ENCODE measurements at places on chromosomes 2 and 18.

DNA sequence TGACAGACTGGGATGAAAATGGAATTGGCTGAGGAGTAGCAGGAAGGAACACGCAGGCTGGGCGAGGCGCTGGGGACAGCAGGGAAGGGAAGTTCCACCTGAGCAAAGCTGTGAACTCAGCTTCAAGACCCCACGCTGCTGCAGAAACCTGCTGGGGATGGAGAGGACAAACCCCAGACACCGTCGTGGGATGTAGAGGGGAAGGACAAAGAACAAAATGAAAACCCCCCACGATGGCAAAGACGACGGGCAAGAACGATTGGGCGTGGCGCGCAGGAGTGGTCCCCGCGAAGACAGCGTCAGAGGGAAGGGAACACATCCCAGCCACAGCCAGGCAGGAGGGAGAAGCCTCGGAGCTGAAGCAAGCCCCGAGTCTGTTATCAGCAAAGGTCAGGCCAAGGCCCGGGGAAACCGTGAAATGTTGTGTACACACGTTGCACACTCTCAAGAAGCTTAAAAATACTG lies 222.9 kb downstream of the NDUFA10 start:
- no peak for DNase-seq

- DNase-seq, result no peak
These were observed 219.0 kb downstream of the ANAPC1 start for GRCh38 chr2:111665011-111665410.

DNA sequence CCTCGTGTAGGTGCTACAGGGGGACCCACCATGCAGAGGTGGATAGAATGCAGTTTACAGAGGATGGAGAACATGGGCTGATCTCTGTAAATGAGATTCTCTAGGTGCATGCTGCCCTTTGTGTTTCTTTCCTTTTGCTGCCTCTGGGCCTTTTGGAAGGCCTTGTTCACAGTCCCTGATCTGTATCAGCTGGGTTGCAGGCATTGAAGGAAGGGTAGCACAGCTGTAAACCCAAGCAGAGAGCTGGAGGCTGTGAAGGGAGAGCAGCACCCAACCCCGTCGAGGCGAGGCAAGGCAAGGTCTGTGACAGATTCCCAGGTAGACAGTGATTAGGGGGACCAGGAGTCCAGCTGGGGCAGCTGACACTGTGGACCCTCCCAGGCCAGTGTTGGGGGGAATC lies 56.1 kb upstream of the SOS1 start:
- no peak for DNase-seq

- no peak for DNase-seq
These were observed 601.2 kb downstream of the LRP1B start for GRCh38 chr2:141529659-141530058.

DNA sequence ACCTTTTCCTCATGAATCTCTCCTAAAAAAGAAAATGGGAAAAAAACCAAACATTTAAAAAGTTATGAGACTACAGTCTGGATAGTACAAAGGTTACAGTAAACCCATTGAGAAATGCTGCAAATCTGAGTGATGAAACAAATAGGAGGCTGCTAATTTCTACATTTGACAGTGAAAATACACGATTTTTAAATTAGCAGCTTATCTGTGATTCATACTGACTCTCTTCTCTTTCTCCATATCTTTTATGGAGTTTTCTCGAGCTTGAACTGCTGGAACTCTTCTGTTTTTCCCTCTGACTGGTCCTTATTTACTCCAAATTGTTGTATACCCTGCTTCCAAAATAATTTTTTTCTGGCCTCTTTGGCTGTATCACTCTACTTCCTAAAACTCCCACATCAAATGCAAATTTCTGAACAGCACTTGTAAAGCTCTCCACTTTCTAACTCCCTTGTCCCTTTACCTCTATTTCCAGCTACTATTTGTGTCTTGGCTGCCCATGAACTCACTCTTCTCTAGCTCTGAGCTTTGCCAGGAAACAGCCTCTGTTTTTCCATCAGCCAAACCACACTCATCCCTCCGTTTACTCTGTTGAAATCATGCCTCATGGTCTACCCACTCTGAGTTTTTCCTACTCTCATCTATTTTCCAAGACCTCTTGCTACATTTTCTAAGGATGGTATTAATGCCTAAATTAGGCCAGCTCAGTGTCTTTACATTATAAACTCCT lies 73.7 kb downstream of the RBMS1 start:
- no peak for DNase-seq

- DNase-seq, result peak; percentile 57
These were observed 7.0 kb downstream of the EIF2AK2 start for GRCh38 chr2:37149626-37150322.

- DNase-seq, result no peak
These were observed 24.7 kb downstream of the PNPT1 start for GRCh38 chr2:55668956-55669355.

- no peak for DNase-seq
These were observed 293.8 kb upstream of the SLC14A2 start for GRCh38 chr18:45321520-45321919.

DNA sequence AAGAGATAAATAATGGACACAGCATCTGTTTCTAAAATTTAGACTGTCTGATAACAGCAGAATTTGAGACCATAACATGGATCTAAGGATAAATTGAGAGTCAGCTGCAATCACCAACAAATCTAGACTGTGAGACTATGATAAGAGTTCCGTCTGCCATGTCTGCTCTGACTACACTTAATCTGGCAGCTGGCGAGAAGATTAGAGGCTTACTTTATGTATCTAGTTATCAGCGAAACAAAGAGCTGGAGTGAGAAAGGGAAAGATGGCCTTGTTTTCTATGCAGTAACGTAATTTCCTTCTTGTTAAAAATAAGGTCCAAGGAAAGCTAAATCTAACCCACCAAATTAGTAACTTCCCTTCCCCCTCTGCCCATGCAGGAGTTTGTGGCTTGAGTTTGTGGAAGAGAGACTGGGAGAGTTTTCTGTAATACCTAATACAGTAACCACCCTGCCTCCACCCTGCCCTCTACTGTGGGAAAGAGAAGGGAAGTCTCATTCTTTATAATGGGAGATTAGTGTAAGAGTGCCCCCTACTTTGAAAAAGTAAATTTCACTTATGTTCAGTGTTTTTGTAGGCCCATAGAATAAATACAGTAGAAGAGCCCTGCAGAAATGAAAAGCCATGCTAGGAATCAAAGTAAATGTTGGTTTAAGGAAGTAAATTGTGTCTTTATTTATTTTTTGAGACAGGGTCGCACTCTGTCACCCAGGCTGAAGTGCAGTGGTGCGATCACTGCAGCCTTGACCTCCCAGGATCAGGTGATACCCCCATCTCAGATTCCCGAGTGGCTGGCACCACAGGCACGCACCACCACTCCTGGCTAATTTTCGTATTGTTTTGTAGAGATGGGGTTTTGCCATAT lies 27.5 kb downstream of the EML4 start:
- DNase-seq, result peak; percentile 39

DNA sequence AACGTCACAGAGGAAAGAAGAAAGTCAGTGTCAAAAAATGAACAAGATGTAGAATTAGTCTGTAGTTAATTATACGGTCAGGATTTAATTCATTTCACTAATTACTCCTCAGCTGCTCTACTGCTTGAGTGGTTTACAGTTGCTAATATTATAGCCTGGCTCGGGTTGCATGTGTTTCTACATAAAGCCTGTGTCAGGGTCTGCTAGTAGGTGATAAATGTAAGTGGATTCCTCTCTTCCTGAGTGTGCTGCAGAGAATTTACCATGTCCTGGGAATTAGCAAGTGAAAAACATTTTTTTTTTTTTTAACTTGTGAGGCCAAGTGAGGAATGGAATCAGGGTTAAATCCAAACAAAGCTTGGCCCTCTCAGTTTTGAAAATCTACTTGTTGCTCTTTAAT lies 622.6 kb downstream of the EPHA4 start:
- DNase-seq, result no peak

- DNase-seq, result peak; percentile 73
These were observed 230.2 kb upstream of the TNP1 start for GRCh38 chr2:217090024-217090473.

GRCh38 chr2:105787376-105788318 lies 42.9 kb downstream of the NCK2 start:
- DNase-seq, result peak; percentile 77

DNA sequence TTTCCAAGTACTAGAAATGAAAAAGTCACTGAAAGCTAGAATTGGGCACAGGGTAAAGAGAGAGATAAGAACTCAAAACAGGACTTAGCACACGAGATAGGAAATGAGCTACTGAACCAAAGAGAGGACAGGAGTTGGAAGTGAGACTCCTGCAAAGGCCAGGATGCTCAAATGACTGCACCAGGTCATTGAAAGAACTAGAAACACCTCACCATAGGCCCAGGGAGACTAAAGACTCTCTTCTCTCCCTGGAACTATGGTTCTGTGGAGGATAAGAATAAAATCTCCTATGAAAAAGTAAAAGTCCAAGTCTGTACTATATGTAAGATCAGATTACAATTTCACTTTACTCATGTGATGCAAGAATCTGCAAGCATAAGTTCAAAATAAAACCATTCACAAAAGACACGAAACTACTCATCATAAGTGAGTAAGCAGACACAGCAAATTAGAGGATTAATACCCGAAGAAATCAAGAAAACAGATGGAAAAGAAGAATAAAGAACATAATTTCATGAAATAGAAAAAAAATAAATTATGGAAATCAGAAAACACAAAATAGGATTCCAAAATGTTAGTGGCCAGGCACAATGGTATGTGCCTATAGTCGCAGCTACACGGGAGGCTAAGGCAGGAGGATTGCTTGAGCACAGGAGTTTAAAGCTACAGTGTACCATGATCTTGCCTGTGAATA lies 6.5 kb downstream of the NBAS start:
- no peak for DNase-seq

GRCh38 chr2:230864122-230864604 lies 579 bp upstream of the ITM2C start:
- no peak for DNase-seq

DNA sequence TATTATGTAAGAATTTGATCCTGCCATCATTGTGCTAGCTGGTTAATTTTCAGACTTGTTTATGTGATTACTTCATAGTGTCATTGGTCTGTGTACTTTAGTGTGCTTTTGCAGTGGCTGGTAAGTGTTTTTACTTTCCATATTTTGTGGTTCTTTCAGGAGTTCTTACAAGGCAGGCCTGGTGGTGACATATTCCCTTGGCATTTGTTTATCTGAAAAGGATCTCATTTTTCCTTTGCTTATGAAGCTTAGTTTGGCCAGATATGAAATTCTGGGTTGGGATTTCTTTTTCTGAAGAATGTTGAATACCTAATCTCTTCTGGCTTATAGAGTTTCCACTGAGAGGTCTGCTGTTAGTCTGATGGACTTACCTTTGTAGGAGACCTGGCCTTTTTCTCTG lies 72.8 kb upstream of the MC4R start:
- DNase-seq, result no peak

DNA sequence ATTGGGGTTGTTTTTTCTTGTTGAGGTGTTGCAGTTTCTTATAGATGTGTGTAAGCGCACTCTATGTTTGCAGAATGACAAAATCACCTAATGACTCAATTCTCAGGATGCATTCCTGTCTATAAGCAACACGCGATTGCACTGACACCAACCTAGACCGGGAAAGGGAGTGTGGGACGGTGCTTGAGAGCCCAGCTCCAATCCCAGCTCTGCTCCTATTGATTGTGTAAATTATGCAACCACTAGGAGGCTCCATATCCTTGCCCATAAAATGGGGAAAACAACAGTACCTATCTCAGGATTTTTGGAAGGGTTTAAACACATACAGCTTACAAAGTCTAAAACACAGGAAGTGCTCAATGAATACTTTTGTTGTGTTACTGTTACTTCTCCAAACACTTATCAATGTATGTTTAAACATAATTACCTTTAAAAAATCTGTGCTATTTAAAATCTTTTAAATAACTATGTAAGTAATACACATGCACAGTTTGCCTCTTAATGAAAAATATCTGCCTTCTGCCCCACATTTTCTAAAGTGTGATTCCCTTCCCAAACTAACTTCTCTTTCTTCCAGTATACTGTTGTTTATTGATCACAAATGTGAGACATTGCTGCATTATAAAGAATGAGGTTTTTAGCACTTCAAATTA lies 132.5 kb downstream of the SPHKAP start:
- peak; percentile 13 for DNase-seq

DNA sequence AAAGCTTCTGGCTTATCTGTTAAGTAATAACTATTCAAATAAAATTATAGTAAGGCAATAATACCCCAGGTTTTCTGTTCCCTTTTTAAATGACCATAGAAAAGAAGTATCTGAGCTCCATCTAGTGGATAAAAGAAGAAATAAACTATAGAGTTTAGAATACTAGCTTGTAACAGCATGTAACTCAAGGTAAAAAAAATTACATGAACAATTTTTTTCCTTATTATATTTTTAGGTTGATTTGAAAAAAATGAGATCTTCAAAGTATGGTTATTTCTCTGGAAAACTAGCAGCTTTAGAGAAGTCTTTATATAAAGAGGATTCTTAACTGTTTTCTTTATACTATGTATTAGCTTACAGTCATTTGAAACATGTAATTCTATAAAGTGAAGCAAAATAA lies 58.1 kb downstream of the NCKAP1 start:
- DNase-seq, result peak; percentile 42

DNA sequence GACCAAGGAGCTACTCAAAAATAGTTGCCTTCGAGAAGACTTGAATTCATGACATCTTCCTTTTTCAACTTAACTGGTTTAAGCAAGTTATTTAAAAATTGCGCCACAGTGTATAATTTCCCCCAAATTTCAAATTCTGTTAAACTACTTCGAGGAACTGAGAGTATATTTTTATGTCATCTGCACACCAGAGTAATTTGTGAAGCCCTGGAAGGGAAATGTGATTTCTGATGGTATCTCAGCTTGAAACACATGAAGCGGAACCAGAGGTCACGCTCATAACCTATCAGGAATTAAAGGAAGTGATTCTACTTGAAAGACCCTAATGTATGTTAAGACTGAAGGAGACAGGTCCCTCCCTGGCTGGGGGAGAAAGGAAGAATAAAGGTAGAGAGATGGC lies 33.9 kb upstream of the DARS1 start:
- no peak for DNase-seq

GRCh38 chr2:232260075-232260474 lies 118.5 kb upstream of the ALPP start:
- no peak for DNase-seq

- DNase-seq, result peak; percentile 70
These were observed at the start of gene CDC42EP3 for GRCh38 chr2:37671009-37671815. Gene CDC42EP3, minus strand, starts transcription at chr2:37671642. Its CDS starts 25,055 bp downstream, at chr2:37646587.

DNA sequence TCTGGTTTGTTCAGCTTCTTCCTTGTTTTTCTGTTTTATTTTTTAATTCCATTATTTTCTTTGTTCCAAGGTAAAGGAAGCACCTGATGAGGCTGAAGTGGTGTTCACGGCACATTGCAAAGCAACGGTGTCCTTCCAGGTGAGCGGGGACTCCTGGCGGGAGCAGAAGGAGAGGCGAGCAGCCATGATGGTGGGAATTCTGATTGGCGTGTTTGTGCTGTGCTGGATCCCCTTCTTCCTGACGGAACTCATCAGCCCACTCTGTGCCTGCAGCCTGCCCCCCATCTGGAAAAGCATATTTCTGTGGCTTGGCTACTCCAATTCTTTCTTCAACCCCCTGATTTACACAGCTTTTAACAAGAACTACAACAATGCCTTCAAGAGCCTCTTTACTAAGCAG lies 88.4 kb downstream of the DDX18 start:
- no peak for DNase-seq

GRCh38 chr2:149972066-149972465 lies 384.5 kb upstream of the MMADHC start:
- no peak for DNase-seq

GRCh38 chr2:68768461-68768860 lies 33.9 kb downstream of the ARHGAP25 start:
- DNase-seq, result no peak
